ENCODE measurements at places on chromosomes 1 and 21.

DNA sequence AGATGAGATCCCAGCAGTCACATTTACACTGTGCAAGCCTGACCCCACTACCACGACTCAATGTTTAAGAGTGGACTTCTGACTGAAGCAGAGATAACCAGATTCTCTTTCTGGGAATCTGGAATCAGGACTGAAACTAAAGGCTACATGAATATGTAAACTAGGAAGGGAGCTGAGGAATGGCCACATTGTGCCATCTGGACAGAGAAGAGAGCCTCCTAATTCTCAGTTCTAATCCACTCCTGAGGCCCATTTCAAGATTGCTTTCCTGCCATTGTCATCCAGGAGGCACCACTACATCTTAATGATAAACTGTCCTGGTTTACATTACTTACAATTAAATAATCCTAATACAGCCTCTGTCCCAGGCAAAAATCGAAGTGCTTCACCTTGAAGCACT lies 6.5 kb downstream of the PAXBP1 start:
- DNase-seq, result no peak

DNA sequence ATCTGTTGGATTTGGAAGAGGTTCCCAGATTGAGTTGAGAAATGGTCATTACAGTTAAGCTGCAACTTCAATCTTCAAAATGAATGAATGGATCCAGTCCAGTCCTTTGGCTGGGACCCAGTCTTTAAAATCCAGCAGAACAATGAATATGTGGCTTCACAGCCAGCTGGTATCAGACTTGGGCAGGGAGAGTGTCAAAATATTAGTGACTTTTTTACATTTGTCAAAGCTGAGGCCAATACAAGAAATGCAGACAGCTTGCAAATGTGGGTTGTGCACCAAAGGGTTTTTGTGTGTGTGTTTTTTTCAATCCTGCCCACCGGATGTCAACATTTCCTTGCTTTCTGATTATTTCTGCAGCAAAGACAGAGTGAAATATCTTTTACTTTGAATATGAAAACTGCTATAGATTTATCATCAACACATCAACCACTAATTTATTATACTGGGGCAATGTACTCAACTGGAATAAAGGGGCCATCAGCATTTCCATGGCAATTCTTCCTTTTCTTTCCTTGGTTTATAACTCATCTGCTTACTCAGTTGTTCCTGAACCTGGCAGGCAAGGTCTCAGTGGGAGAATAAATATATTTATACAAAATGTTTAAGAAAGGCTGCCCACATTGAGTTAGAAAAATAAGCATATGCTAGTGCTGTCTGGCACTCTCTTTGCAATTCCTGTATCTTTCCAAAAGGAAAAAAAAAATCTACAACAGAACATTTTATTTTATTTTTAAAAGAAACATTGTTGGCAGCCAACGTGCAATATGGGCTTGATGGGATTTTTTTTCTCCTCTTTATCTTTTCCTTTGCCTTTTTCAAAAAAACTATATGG lies 491.6 kb upstream of the C1orf87 start:
- DNase-seq, result no peak

- no peak for DNase-seq
Measured at GRCh38 chr1:203306965-203307541, 1.7 kb downstream of the BTG2 start.

GRCh38 chr1:235935235-235936225 lies 68.8 kb upstream of the LYST start:
- no peak for DNase-seq

DNA sequence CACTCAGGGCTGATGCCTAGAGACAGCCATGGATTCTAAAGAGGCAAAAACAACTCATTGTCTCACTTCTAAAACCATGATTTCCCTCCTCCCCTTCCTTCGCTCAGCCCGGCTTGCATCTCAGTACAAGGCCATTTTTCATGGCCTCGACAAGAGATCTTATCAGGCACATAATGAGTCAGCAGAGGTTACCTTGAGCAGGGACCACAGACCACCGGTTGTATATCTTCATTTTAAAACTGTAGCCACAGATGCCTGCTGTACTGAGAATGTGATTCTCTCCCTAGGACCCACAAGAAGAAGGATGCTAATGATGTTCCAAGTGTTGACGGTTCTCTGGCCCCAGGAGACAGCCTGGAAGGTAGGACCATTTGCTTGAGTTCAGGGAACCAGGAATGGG lies 331.9 kb downstream of the AJAP1 start:
- DNase-seq, result no peak

DNA sequence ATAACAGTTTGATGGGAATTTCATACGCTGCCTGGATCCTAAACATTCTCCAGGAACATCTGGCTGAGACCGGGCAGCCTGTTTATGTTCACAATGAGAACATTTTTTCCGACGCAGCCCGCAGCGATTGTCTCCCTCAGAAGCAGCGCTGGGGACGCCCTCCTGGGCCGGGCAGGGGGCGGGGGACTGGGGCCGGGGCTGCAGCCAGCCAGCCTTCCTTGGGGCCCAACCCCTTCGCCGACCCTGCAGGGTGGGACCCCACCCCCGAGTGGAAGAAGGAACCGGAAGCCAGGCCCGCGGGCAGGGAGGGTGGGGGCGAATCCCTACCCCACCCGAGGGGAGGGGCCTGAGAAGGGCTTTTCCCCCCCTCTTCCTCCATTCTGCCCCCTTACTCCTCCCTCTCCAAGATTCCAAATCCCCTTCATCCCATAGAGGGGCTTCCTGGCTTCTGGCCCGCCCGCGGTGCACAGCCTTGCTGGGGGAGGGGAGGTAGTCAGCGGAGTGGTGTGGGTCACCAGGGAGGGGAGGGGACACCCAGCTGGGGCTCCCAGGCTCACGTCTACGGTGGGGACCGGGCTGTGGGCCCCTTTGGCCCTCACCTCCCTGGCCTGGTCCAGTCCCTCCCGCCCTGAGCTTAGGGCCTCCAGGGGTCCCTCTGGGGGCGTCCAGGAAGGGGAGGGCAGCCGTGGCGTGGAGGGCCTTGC lies 60.6 kb downstream of the WNT9A start:
- DNase-seq, result peak; percentile 77

GRCh38 chr1:150010393-150011115 lies at the start of gene OTUD7B:
Gene OTUD7B, minus strand, starts transcription at chr1:150010726. Its CDS starts 33,216 bp downstream, at chr1:149977510.
- peak; percentile 79 for DNase-seq

Measured in mesothelial cell of epicardium (in vitro differentiated cells).